Mesenchymal stem cell (in vitro differentiated cells and primary cell): ENCODE measurements at places on chromosomes 16 and 17.

DNA sequence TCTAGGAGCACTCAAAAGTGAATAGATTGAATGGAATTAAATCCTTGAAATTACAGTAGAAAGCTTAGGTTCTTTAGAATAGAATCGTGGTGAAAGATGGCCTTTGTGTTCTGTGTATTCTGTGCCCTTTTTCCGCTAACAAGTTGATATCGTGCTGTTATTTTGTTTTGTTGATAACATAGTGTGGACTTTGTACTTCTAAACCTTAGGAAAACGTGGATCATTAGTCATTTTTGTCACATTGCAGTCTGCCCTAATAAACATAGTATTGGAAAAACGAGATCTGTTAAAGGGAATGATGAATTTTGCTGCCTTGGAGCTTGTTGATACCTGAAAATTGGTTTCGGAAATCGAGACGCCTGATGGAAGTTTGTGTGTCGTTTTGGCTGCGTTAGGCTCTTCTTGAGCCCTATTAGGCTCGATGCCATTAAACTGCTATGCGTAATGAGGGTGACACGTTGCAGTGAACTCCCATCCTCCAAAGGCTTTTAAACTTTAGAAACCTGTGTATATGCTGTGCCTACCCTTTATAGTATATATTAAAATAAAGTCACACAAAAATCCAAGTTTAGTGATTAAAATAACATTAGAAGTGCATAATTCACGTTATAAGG, 145.7 kb downstream of the PRKCA start:
- DNase-seq, result no peak

DNA sequence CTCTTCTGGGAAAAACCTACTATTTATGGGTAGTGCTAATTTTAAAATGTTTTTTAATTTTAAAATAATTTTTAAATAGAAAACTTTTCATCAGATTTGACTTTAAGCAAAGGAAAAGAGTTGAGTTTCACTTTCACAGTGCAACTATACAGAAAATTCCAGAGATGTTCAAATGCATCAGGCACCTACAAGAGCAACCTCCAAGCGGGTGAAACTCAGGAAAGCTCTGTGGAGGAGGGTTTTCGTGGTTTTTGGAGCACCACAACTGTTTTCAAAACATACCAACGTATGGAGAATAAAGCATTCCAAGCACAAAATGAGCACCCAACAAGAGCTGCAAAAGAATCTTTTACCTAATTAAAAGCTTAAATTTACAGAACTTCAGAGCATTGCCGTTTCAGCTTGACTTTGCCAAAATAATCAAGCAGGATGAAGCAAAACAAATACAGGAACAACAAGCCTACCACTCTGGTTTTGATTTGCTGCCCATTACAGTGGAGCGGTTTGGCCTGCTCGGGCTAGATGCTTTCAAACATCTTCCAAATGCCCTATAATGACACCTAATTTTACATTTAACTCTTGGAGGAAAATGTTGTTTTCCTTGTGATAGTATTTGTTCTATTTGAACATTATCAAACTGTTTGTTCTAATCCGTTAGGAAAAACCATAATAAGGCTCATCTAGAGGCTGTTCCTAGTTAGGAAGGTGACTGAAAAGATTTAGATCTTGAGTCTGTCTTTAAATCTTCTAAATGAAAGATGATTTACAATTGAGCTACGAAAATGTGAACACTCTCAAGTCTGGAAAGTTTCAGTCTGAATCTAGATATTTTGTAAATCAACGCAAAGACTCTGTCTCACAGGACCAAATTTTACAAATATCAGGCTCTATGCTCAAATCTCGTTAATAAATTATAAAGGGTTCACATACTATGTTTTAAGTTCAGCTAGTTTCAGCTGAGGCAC, 34.5 kb downstream of the NACA2 start:
- DNase-seq, result no peak

DNA sequence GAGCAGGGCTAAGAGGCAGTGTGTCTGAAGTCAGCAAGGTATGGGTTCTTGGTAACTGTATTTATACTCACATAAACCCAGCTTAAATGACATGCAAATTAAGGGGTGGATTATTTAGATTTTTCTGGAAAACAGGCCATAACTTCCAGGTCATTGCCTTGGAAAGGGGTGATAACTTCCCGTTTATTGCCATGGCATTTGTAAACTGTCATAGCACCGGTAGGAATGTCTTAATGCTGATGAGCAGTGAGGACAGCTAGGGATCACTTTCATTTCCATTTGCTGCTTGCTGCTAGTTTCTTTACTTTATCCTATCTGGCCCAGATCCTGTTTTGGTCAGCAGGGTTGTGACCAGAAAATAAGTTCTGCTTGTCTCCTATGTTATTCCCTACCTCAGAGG, 1336.7 kb downstream of the CDH11 start:
- no peak for DNase-seq

- no peak for DNase-seq
Observed at GRCh38 chr17:49067163-49067562, 65.4 kb upstream of the B4GALNT2 start.

DNA sequence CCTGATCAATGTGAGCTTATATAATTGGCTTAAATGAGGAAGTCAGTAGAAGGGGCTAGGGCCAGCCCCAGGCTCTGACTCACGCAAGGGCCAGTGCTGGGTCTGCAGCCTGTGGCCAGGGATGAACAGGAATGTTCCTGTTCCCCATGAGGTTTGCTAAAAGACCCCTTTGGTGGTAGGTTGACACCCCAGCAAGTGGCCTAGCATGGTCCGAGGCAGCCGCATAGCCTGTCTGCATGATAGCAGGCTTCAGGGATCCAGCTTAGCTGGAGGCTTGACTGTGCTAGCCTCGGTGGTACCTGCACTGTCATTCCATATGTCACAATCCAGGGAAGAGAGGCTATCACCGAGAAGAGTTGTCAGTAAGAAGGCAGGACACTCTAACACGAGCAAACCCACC, 23.5 kb downstream of the TRIM25 start:
- DNase-seq, result no peak

DNA sequence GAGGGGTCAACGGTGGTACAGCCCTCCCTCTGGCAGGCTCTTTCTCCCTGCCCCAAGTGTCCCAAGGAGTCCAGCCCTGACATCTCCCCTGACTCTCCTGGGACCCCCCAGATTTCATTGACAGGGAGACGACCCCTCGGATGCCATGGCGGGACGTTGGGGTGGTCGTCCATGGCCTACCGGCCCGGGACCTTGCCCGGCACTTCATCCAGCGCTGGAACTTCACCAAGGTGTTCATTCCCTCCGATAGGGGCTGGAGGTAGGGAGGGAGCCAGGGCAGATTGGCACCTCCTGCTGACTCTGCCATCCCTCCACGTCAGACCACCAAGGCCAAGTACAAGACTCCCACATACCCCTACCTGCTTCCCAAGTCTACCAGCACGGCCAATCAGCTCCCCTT, 9.9 kb downstream of the PLD2 start:
- no peak for DNase-seq

- DNase-seq, result no peak
Observed at GRCh38 chr17:30339086-30339485, 5.2 kb upstream of the TMIGD1 start.

- DNase-seq, result peak; percentile 53
Observed at GRCh38 chr17:9529033-9529700, 46.5 kb downstream of the STX8 start.

- DNase-seq, result no peak
Observed at GRCh38 chr17:67364847-67365737, 1.3 kb downstream of the PSMD12 start.

- peak; percentile 95 for DNase-seq
Observed at GRCh38 chr17:17685775-17686291, 4.6 kb downstream of the RAI1 start.

DNA sequence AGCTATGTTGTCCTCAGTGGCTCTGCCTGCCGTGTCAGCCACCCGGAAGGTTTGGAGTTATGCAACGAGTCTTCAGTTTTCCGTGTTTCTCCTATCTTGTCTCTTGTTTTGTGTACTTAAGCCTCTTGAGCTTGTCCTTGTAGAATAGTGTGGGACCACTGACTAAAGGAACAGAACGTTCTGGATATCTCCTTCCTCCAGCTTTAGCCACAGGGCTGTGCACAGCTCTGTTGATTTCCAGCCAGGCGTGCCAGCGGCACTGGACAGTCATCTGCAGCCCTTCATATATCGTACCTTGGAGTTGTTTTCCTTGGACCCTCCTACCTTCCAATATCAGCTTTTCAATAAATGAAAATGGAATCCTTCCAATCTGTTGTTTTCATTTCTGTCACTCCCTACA, 39.8 kb downstream of the TMEM11 start:
- DNase-seq, result no peak

DNA sequence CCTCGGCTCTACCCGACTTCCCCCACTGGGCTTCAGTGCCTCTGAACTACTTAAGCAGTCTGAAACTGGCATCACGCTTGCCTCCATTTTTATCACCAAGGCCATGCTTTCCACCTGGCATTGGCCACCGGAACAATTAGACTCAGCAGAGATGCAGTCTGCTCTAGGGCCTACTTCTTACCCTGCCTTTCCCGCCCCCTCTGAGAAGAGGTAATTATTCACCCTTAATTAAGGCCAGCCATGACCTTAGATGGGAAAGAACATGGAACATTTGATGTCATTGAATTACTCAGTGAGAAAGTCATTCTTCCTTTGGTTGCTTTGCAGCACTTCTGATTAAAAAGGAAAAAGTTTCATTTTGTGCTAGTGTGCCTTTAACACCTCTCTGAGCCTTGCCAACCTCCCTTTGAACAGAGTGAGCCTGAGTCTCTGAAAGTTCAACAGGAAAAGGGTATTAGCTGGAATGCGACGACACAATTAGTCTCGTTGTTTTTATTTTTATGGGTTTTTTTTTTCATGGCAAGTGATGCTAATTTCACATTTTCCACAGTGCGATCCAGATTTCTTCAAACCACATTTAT, 60.9 kb upstream of the TNRC6A start:
- DNase-seq, result peak; percentile 86

DNA sequence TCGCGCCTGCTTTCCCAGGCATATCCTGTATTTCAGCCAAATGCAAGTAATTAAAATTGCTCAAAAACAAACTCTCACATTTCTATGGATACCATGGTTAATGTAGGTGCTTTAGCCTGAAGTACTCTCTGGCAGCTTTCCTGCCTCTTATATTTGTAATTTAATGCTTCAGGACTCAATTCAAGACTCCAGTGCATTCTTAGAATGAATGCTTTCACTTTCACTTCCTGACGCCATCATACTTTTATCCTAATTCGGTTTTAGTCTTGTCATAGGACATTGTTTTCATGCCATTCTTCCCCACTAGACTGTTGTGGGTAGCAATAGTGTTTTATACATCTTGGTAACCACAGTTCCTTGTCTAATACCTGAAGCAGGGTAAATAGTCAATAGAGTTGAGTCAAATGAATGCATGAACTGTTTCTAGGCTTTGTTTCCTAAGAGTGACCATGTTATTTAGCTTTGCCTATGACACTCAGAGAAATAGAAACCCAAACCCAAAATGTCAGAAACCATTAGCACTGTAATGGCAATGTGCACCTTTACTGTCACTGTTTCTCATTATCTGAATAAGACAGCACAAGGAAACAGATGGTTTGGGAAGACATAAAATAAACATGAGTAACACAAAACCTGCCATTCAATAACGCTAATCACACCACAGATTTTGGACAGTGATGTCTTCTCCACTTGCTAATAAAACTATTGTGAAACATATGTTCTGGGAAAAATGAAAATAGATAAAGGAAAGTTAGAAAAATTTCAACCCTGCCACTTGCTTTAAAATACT, 705.5 kb downstream of the CDH11 start:
- DNase-seq, result peak; percentile 65

DNA sequence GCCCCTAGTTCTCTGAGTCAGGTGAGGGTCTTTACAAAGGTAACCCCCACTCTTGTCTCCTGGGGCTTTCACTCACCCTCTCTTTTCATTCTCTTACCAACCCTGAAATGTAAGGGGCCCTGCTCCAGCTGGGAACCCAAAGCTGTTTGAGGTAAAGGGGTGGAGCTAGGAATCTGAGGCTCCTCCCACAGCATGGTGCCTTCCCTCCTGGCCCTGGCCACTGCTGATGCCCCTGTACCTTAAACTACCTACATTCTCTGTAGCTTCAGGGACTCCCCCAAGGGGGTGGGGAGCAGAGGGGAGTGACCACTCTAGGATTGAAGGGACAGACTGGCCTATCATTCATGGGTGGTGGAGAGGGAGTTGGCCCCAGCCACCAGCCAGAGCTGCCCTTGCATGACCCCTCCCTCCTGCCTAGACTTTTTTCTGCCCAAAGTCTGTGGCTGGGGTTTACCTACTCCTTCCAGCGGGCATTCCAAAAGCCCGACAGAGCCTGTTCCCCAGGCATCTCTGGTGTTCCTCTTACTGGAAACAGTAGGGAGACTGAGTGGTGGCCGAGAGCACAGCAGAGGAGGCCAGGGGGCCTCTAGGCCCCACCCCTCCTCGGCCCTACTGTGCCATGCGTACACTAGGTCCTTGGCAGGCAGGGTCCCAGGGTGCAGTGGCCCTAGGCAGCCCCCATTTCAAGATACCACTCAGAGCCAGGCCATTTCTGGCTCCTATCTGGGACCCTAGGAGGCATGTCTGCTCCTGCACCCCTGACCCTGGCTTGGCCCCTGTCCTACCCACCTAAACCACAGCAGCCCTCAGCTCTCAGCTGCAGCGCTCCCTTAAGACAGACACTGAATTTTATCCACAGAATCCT, 9.5 kb downstream of the DOK4 start:
- DNase-seq, result no peak
